ENCODE measurements at places on chromosomes 1 and 21.

GRCh38 chr1:88946861-88947260 is 45.6 kb downstream of the KYAT3 start:
- DNase-seq: no peak
- H3K4me3 ChIP-seq: no peak overlapping the region
- peak overlapping the region; percentile 1 for H3K27ac ChIP-seq
- H3K4me1 ChIP-seq: peaks cover 3% of the 10 kb centered on the region
- H3K36me3 ChIP-seq: peaks cover 39% of the 10 kb centered on the region

- DNase-seq: no peak
- H3K36me3 ChIP-seq: no peaks in the 10 kb centered on the region
- no peak overlapping the region for H3K27ac ChIP-seq
- peaks cover 5% of the 10 kb centered on the region for H3K4me1 ChIP-seq
- no peaks in the 10 kb centered on the region for H3K27me3 ChIP-seq
Observed at GRCh38 chr1:48493970-48494769, 22.2 kb upstream of the SPATA6 start.

GRCh38 chr21:34704119-34704518 is 35.3 kb downstream of the CLIC6 start:
- H3K4me3 ChIP-seq: no peak overlapping the region
- peaks cover 23% of the 10 kb centered on the region for H3K4me1 ChIP-seq
- no peak for DNase-seq
- H3K36me3 ChIP-seq: no peaks in the 10 kb centered on the region

GRCh38 chr1:90993245-90993644 is 28.6 kb downstream of the ZNF644 start:
- H3K4me3 ChIP-seq: no peak overlapping the region
- H3K27me3 ChIP-seq: no peaks in the 10 kb centered on the region
- DNase-seq: no peak
- H3K27ac ChIP-seq: no peak overlapping the region
- H3K36me3 ChIP-seq: peaks cover 83% of the 10 kb centered on the region

GRCh38 chr21:25836396-25836795 is 101.6 kb downstream of the GABPA start:
- no peaks in the 10 kb centered on the region for H3K36me3 ChIP-seq
- H3K27ac ChIP-seq: no peak overlapping the region
- no peaks in the 10 kb centered on the region for H3K4me1 ChIP-seq
- peaks cover 2% of the 10 kb centered on the region for H3K27me3 ChIP-seq
- no peak overlapping the region for H3K4me3 ChIP-seq

- no peak for DNase-seq
- peak overlapping the region; percentile 96 for H3K4me3 ChIP-seq
- H3K27me3 ChIP-seq: no peaks in the 10 kb centered on the region
- peaks cover 23% of the 10 kb centered on the region for H3K36me3 ChIP-seq
- peaks cover 44% of the 10 kb centered on the region for H3K4me1 ChIP-seq
Observed at GRCh38 chr1:185318431-185319138, 1.5 kb upstream of the IVNS1ABP start.

DNA sequence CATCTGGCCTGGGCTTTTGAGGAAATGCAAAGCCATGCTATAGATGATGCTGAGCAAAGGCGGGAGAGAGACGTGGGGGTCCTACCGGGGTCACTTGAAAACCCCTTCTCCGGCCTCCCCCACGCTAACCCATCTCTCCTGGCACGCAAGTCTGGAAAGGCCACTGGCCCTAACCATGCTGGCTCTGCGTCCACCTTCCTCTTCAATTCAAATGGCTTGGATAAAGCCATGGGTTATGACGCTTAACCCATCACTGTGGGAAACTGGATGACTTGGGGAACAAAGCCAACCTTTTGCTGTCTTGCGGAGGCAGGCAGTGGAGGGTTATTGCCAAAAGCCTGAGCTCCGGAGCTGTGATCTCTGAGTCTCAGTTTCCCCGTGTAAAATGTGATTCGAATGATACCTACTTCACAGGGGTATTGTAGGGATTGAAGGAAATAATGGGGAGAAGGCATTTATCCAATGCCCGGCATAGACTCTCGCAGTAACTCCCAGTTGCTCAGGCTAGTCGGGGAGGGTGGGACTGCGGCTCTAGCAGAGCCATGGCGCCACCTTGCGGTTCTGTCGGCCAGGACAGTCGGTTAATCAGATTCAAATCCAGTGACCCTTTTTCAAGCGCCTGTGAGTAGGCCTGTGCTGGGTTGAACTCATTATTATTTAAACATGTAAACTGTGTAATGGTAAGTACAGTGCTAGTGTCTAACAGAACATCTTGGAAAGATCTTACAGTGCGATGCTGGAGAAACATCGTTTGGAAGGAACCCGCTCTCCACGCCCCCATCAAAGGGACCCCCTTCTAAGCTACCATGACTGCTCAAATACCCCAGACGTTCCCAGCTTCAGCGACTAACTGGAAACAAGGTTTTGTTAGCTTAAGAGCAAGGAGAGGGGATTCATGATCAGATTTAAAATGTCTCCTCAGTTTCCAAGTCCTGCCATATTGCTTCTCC is 20.3 kb downstream of the NEK2 start:
- H3K4me3 ChIP-seq: no peak overlapping the region
- no peak overlapping the region for H3K27ac ChIP-seq
- H3K27me3 ChIP-seq: no peaks in the 10 kb centered on the region
- no peaks in the 10 kb centered on the region for H3K36me3 ChIP-seq
- peaks cover 8% of the 10 kb centered on the region for H3K4me1 ChIP-seq

DNA sequence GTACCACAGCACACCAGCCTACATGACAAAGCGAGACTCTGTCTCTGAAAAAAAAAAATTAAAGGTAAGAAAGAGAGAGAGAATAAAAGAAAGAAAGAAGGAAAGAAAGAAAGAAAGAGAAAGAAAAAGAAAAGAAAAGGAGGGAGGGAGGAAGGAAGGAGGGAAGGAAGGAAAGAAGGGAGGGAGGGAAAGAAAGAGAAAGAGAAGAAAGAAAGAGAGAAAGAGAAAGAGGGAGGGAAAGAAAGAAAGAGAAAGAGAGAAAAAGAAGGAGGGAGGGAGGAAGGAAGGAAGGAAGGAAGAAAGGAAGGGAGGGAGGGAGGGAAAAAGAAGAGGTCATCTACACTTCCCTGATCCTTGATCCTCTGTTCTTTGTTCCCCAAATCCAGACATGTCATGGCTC is 104.8 kb upstream of the GJB5 start:
- no peak overlapping the region for H3K4me3 ChIP-seq
- no peak for DNase-seq
- H3K27me3 ChIP-seq: peaks cover 10% of the 10 kb centered on the region
- H3K27ac ChIP-seq: no peak overlapping the region

GRCh38 chr1:153705484-153705883 is 22.4 kb upstream of the INTS3 start:
- H3K4me1 ChIP-seq: no peaks in the 10 kb centered on the region
- H3K27ac ChIP-seq: no peak overlapping the region
- H3K27me3 ChIP-seq: no peaks in the 10 kb centered on the region
- no peak for DNase-seq
- H3K36me3 ChIP-seq: no peaks in the 10 kb centered on the region

DNA sequence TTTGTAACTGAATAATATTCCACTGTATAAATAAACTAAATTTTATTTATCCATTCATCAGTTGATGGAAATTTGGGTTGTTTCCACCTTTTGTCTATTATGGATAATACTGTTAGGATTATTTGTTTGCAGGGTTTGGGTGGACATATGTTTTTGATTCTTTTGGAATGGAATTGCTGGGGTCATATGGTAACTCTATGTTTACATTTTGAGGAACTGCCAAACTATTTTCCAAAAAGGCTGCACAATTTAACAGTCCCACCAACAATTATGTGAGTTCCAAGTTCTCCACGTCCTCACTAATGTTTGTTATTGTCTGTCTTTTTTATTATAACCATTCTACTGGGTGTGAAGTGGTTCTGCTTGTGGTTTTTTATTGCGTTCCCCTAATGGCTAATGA is 4.3 kb upstream of the SERBP1 start:
- H3K4me1 ChIP-seq: peaks cover 33% of the 10 kb centered on the region
- peaks cover 7% of the 10 kb centered on the region for H3K36me3 ChIP-seq
- H3K4me3 ChIP-seq: no peak overlapping the region

DNA sequence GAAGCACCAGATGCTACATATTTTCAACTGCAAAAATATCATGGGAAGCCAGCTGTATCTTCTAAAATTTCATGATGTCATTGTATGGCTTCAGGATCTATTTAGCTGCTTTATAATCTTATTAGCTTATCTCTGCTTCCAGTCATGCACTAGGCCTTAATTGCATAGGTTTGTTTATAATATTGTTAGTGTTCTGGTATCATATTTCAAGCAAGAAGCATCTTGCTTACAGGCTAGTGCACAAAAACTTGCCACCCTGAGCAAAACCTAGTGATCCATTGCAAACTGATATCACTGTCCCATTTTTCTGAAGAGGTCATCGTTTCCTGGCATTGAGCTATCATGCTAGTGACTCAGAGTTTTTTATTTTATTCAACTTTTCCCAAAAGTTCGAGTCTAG is 15.7 kb upstream of the NRIP1 start:
- H3K27ac ChIP-seq: no peak overlapping the region
- H3K36me3 ChIP-seq: no peaks in the 10 kb centered on the region
- H3K4me3 ChIP-seq: no peak overlapping the region

GRCh38 chr1:203187689-203188264 is 1.3 kb upstream of the CHI3L1 start:
- H3K27me3 ChIP-seq: peaks cover 2% of the 10 kb centered on the region
- no peak for DNase-seq
- no peaks in the 10 kb centered on the region for H3K36me3 ChIP-seq

GRCh38 chr1:91398291-91398690 is 6.3 kb downstream of the HFM1 start:
- no peaks in the 10 kb centered on the region for H3K36me3 ChIP-seq
- no peak overlapping the region for H3K4me3 ChIP-seq
- DNase-seq: no peak
- no peak overlapping the region for H3K27ac ChIP-seq

DNA sequence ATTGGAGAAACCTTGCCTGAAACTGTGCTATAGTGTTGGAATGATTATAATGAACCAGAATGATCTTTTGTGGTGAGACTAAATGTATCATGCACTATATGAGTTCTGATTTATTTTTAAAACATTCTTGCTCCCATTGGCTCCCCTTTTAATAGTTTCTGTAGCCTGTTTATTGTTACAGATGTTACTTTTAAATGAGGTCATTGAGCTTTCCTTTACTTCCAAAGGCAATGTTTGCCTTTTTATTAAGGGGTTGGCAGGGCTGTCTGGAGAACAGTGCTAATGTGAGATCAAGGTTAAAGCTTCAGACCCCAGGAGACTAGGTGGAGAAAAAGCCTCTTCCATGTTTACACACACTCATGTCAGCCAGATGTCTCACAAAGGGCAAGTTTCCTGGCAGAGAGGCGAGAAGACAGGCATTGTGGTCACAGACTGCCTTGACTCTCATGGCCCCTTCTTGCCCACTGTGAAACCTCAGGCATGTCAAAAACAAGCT is 120.6 kb upstream of the RAVER2 start:
- H3K4me1 ChIP-seq: peaks cover 3% of the 10 kb centered on the region
- no peak overlapping the region for H3K4me3 ChIP-seq
- H3K36me3 ChIP-seq: no peaks in the 10 kb centered on the region
- DNase-seq: no peak

DNA sequence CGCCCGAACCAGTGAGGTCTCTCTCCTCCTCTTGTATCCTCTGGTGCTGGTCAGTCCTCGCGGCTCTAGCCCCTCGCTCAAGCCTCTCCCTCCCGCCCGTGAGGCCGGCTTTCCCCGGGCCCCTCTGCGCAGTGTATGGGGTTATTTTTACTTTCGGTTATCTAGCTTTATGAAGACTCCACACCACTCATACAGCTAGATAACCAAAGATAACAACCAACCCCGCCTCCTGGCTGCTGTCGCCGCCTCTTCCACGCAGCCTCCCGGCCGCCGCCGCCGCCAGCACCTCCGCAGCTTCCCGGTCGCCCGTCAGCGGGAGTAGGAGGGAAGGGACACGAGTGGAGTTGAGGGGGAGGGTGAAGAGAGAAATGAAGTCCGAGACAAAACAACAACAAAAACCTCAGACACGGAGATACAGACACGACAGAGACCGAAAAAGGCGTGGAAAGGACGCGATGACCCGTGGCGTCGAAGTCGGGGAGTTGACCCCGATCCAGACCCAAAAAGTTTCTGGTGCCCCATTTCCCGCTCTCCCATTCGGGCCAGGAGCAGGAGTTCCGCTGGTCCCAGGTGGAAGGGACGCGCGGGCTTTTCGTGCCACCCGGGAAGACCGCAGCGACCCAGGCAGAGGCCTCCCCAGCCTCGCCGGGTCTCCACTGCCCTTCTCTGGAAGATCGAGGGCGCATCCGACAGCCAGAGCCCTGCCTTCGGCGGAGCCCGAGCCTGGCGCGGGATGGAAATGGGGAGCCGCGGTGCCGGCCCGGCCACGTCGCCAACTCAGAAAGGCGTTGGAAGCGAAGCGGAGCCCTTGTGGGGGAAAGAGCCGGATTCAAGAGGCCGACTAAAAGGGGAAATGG is 51.4 kb downstream of the RHBG start:
- H3K36me3 ChIP-seq: no peaks in the 10 kb centered on the region
- H3K4me3 ChIP-seq: peak overlapping the region; percentile 77
- peaks cover 86% of the 10 kb centered on the region for H3K27me3 ChIP-seq
- peak; percentile 44 for DNase-seq
- peaks cover 16% of the 10 kb centered on the region for H3K4me1 ChIP-seq

DNA sequence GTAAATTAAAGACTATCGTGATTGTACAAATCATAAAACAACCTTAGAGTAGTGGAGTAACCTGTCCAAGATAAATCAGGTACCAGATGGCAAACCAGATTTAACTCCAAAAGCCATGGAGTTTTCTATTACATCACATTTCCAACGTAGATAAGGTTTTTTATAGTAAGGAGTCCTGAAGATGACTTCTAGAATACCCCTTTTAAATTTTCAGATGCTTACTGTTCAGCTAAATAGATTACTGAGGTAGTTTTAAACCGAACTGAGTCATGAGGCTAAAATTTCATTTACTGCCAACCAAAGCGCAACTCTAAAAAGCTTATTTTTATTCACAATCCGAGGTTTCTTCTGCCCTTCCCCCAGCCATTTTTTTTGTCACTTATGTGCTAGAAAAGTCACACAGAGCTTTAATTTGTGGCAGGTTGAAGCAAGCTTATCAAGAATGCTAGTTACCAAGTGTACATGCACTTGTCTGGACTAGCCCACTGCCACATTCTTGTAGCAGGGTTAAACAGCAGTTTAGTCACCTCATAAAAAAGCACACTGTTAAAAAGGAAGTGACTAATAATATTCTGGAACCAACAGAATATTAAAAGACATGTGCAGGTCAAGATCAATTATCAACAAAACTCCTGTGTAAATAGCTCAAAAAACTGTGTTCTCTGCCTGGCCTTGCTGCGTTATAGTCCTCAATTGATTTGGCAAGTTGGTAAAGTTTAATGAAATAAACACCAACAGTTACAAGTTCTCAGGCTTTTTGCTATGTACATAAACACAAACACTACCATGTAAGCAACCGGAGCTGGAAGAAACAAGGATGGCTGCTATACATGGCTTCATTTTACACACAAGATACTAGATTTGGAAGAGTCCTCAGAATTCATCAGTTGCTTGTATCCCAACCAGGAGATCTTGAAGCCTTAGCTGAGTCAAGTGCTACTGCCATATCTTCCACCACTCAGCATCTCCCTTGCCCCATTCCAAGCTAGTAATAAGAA is 180.3 kb upstream of the DMRTA2 start:
- H3K36me3 ChIP-seq: peaks cover 1% of the 10 kb centered on the region
- H3K4me1 ChIP-seq: peaks cover 4% of the 10 kb centered on the region
- no peaks in the 10 kb centered on the region for H3K27me3 ChIP-seq
- H3K27ac ChIP-seq: no peak overlapping the region

Data from activated CD4-positive, alpha-beta T cell treated with anti-CD3 and anti-CD28 coated beads, Interleukin-2, amount 10 ng/mL, durations not matched to agents 7 days and 5 days (primary cell).